Fibroblast of the aortic adventitia (primary cell): ENCODE measurements at places on chromosomes 1 and 21. TPM values are rescaled to one million over a fixed set of nuclear protein-coding genes. Genes with fewer than 3 reads are reported as not detected.

GRCh38 chr1:115225993-115226685 is 111.9 kb downstream of the NGF start:
- no peak for DNase-seq

GRCh38 chr1:174990382-174990999 is 9.3 kb upstream of the CACYBP start:
- peak; percentile 81 for DNase-seq

DNA sequence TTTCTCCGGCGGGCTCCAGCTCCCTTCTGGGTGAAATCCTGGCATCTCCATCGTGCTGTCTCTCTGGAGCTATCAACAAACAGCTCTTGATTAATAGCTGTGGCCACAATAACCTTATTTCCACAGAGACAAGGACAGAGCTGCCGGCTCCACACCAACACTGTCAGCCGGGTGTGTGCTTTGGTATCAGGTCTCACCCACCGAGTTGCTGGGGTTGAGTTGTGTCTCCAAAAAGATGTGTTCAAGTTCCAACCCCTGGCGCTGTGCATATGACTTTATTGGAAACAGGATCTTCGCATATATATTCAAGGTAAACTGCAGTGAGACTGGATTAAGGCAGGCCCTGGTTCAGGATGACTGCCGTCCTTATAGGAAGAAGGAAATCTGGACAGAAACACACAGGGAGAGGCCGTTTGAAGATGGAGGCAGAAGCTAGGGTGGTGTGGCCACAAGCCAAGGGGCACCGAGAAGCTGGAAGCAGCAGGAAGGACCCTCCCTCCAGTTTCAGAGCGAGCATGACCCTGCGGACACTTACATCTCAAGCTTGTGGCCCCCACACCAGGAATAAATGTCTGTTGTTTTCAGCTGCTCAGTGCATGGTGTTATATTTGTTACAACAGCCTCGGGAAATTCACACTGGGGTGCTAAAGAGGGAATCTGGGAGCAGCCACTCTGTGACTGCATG is 88.4 kb upstream of the TMPRSS2 start:
- no peak for DNase-seq

- peak; percentile 49 for DNase-seq
Observed at GRCh38 chr1:22794647-22795365, 84.2 kb downstream of the EPHB2 start.

The LMX1A gene
- total RNA-seq, result not detected in 2 replicates

The BRDT gene
- total RNA-seq, result not detected in 2 replicates
